ENCODE measurements at places on chromosomes 5 and 9.
A peak's percentile ranks its signal among the peaks of the same experiment; 100 is the strongest.

DNA sequence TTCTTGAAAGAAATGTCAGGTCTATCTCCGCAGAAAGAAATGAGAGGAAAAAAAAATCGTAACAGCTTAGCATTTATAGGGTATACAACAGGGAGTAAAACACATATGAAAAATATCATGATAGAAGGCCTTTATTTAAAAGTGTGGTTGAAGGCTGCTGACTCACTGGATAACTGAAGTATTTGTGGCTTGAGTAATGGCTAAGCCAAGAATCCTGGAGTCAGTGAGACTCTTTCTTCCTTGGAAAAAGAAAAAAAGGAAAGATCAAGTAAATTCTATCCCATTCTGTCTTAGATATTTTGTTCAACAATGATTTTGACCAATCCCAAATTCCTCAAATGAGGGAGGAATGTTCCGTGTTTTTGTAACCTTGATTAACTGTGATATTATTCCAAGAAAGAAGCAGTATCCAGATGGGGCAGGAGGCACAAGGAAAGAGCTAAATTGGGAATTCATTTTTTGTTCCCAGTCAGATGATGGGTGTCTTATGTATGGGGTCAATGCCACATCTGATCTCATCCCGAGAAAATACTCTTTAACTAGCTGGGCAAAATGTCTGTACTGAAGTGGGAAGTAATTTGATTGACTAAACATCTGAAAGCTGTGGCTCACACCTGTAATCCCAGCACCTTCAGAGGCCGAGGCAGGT lies 64.3 kb upstream of the MYO10 start:
- no peak for DNase-seq

DNA sequence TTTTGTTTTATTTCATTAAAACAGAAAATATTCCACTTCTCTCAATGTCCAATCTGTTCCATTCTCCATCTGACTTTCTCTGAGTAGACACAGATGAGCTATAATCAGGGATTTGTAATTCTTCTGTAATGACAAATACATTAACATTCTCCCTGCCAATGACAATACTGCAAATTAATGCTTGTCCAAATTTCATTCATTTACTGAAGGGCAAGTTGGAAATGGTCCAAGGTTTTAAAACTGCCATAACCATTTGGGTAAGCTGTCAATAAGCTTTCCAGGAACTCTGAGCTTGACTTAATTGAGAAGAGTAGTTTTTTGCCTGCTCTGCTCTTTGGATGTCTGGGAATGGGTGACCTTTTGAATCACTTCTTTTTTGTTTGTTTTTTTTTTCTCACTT lies 253.5 kb downstream of the DMRTA1 start:
- no peak for DNase-seq

- DNase-seq: no peak
These were observed 44.9 kb upstream of the STXBP1 start for GRCh38 chr9:127567035-127567729.

DNA sequence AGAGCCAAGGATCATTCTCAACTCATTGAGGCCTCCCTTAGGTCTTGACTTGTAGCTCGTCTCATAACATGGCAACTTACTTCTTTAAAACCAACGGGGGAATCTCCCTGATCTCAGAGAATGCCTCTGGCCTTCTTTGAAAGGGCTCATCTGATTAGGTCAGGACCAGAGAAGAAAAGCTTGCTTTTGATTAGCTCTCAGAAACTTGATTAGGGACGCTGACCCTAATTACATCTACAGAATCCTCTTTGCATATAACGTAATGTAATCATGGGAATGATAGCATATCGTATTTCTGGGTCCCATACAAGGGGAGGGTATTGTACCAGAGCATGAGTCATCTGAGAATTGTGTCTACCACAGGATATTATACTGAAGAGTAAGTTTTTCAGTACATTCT lies 125.1 kb upstream of the SH3GL2 start:
- no peak for DNase-seq

- no peak for DNase-seq
These were observed 28.3 kb upstream of the TGFBR1 start for GRCh38 chr9:99076483-99077171.

DNA sequence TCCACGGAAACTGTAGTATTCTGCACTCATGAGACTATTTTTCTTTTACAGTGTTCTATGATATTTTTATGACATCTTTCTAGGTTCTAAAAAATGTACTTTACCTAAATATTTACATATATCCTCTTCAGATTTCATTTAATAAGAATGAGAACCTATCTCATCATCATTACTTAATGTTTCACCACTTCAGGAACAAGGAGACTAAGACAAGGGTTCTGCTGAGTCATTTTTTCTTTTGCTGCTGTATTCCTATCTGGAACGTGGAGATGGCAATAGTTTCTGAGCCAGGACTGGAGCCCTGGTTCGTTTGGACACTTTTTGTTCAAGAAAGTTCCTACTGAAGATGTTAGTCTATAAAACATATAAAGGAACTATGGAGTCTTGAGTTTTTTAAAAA lies 258.2 kb upstream of the MAP3K1 start:
- DNase-seq: no peak

GRCh38 chr5:148202531-148203203 lies at the start of gene SPINK6:
SPINK6 (plus strand) TSS chr5:148203042; CDS start chr5:148203097, 55 bp downstream.
- no peak for DNase-seq

- DNase-seq: no peak
These were observed 71.0 kb downstream of the NREP start for GRCh38 chr5:111685969-111686368.

DNA sequence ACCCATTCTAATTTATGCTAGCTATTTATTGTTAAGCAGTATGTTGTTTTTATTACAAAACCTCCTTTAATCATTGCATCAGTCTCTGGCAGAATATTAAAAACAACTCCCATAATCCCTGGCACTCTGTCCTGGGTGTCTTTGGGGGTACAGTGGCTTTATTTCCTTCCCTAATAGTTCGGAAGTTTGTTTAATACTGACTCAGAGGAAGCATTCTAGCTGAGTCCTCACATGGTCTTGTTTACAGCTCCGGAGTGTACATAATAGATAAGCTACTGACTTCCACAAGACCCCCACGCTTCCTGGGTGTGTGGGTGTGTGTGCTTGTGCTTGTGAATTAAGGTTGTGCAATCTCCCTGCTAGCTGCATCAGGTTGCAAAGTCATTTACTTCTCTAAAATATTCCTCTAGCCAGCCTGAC lies 149.8 kb upstream of the CDKN2B start:
- DNase-seq: no peak

- DNase-seq: no peak
These were observed 103.8 kb downstream of the MAP1B start for GRCh38 chr5:72210888-72211678.

- DNase-seq: no peak
These were observed 1.4 kb downstream of the KIF20A start for GRCh38 chr5:138180183-138180782.

GRCh38 chr5:172319708-172320441 lies 36.3 kb upstream of the UBTD2 start:
- no peak for DNase-seq

GRCh38 chr5:181243564-181244343 lies at the start of gene RACK1:
RACK1 (minus strand) TSS chr5:181243906; CDS start chr5:181243800, 106 bp downstream.
- DNase-seq: peak; percentile 67

- no peak for DNase-seq
These were observed 1139.1 kb upstream of the SEMA6A start for GRCh38 chr5:117713585-117714198.

Measured in stimulated activated CD4-positive, alpha-beta T cell treated with anti-CD3 and anti-CD28 coated beads, Interleukin-1b, Interleukin-23, amount 100 ng/mL, for 1 hour (primary cell).